Lung (tissue), 17 donors: ENCODE measurements at places on chromosomes 1 and 21. TPM values are rescaled to one million over a fixed set of nuclear protein-coding genes. Genes with fewer than 3 reads are reported as not detected.

ILDR2 gene
- 3.8 TPM for total RNA-seq

IGSF3 gene
- 48.5 TPM for total RNA-seq

DNA sequence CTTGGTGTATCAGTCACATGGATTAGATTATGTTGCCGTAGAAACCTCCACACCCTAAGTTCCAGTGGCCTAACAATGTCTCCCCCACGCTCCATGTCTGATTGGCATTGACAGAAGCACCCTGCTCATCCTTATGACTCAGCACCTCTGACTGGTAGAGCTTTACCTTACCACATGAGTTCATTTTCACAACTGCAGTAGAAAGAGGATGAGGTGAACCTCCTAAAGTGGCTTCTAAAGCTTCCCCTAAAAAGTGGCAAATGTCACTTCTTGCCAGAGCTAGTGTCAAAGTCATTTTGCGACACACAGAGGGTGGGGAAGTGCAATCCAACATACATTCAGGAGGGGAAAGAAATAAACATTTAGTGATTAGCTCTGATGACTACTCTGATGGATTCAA, 30.6 kb upstream of the LYPD8 start:
- no peak for DNase-seq

DNA sequence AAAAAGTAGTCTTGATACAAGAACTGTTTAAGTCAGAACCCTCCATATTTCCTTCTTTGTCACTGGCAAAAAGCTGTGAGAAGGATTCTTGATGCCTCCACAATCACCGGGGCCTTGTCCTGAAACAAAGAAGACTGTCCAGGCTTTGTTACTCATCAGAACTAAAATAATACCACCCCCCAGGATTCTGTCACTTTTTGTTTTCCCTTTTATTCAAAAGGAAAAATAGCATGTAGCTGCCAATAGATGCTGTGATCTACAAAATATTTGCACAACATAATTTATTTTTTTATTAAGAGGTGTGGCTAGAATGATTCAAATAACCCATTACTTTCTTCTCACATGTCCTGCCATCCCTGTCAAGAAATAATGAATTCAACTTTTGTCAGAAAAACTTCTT, 173.7 kb downstream of the LYPLAL1 start:
- no peak for DNase-seq

- no peak for DNase-seq
These were observed 13.1 kb downstream of the ZNF326 start for GRCh38 chr1:90007979-90008404.

GRCh38 chr1:61130338-61131000, 48.1 kb downstream of the NFIA start:
- DNase-seq = no peak

GRCh38 chr1:30198795-30199403, 524.5 kb downstream of the MATN1 start:
- DNase-seq = no peak

DNA sequence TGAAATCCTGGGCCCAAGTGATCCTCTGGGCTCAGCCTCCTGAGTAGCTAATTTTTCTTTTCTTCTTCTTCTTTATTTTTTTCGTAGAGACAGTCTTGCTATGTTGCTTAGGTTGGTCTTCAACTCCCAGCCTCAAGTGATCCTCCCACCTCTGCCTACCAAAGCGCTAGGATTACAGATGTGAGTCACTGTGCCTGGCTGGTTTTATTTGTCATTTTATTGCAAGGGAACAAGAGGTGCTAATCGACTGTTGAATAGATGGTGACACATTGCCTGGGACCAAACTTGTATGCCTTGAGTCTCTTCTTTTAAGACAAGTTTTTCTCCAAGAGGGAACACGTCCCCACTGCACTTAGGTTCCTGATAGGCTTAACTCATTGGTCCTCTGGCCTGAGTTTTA, 20.0 kb upstream of the KLHDC8A start:
- no peak for DNase-seq

DNA sequence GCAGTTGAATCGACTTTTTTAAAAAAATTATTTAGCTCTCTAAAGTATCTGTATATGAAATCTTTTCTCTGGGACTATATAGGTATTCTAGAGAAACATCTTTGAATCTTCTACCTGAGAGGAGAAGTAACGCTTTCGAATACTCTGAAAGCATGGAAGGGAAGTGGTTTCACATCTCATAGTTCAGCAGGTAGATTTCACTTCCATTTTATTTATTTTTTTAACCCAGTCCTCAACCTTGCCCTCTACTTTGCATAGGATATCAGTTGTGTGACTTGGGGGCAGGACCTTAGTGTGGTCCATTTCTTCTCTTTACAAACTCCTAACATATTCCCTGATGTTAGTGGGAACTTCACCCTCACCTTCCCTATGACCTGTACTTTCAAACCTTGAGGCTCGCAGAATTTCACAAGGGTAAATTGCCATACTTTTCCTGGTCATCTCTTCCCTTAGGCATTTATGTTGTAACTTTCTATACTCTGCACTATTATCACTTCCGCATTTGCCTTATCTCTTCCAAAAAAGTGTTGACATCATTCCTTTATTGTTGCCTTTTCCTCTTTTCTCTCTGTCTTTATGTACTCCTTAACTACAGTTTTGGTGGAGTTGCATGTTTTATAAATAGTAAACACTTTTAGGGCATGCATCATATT, 1208.5 kb upstream of the ADGRL4 start:
- DNase-seq = no peak

DNA sequence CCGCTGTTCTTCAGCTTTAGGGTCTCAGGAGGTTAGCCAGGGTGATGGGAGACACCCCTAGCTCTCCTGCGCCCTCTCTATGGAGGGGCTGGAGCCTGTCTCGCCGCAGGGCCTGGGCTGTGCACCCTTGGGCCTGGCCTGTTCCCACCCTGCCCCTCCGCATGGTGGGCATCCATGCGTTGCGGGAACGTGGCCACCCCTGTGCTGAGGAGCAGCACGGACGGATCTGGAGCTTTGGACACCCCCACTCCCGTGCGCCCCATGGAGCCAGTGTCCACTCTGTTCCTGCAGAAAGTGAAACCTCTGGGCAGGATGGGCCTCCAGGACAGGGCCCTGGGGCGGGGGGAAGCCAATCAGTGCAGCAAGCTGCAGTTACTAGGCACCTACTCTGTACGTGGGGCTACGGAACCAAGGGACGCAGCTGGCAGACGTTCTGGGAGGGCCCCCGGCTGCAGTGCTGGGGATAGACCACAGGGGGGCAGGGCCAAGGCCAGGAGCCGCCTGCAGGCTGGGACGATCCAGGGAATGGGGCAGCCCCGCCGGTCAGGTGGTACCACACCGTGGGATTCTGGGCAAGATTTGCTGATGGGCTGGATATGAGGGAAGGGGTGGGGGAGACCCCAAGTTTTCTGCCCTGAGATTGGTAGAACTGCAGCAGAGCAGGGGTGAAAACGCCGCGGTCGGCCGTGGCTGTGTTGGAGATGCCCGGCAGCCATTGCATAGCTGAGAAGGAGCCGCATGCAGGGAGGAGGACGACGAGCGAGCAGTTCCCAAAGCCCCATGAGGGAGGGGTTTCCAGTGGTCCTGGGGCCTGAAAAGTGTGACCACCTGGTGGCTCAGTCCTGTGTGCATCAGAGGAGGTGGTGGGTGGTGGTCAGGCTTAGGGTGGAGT, 43.3 kb downstream of the TP73 start:
- DNase-seq = no peak

DNA sequence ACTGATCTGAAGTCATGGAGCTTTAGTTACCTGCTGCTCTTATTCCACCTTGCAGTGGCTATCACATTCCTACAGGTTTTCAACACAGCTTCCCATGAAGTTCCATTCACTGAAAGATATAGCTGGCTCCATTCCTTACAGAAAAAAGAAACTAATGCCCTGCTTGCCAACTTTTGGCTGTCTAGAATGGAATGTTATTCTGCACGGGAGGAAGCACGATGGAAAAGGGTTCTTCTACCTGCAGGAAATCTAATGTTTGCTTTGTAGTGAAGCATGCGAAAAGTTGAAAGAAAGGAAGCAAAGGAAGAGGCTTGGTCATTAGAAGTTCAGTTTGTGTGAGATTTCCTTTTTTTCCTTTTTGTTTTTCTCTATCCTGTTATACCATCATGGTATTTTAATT, 32.6 kb downstream of the GIPC2 start:
- peak; percentile 19 for DNase-seq

DNA sequence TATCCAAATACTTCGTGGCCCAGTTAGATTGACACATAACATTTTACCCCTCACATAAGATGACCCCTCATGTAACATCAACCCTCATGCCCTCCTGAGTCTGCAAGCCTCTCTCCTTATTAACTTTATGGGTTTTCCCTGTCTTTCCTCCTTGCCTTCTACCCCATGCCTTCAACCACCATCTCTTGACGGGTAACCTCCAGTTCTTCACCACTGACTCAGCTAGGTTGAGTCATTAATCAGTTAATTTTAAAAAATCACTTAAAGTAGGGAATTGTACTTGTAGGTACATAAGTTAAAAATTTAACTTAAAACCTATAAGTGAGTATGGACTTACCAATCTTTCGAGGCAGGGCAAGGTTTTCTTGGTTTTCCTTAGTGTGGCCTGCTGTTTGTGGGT, 330.7 kb downstream of the CAMTA1 start:
- DNase-seq = no peak

- no peak for DNase-seq
These were observed 4.1 kb downstream of the PNRC2 start for GRCh38 chr1:23963617-23964234.

DNA sequence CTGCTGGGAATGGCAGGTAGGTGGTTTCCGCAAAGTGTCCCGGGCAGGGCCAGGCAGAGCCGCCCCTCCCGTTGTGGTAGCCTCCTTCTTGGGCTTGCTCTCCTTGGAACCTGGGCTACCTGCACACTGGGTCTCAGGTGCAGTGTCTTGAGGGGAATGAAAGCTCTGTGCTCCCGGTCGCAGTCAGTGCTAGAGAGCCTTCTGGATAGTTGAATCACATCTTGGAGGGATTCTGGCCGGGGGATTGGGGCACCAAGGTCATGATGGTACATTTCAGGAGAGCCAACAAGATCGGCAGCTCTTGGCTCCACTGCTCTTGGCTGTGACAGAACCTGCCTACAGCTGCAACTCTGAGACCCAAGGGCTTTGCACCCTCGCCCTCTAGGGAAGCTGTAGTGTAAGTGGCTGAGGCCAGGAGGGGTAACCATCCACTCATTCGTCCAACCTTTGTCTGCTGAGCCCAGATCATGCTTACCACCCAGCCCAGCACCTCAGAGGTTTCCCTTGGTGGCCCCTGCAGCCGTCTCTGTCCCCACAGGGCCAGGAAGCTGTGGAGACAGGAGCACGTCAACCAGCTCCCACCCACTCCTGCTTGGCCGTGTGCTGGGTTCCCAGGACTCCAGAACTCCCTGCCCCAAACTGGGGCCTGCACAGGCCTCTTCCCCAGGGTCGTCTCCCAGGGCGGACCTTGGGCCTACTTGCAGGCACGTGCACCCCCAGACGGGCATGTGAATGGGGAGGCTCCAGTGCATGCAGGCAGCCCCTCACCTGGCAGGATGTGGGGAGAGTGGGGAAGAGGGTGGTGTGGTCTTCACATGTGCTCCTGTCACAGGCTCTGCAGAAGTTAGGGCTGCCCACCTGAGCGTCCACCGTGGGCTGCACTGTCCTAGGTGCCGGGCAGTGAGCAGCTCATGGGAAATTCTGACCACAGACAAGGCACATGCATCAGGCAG, 40.0 kb downstream of the NTPCR start:
- DNase-seq = no peak

GRCh38 chr1:181249186-181249585, 160.7 kb downstream of the IER5 start:
- DNase-seq = no peak

DNA sequence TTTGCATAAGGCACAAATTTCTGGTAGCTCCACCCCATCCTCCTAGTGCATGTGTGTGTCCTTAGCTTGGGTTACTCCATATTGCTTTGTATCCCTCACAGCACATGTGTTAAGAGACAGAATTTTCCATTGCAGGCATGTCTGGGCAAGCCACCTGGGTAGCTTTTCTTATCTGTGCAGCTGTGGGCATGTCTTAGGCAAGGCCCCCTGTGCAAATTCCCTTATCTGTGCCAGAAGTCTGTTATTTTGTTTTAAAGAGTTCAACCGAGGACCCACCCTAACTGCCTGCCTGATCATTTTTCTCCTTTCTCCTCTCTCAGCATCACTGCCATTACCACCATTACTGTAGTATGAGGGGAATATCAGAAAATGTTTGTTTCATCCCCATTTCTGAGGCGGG, 131.9 kb downstream of the CYYR1 start:
- no peak for DNase-seq

DNA sequence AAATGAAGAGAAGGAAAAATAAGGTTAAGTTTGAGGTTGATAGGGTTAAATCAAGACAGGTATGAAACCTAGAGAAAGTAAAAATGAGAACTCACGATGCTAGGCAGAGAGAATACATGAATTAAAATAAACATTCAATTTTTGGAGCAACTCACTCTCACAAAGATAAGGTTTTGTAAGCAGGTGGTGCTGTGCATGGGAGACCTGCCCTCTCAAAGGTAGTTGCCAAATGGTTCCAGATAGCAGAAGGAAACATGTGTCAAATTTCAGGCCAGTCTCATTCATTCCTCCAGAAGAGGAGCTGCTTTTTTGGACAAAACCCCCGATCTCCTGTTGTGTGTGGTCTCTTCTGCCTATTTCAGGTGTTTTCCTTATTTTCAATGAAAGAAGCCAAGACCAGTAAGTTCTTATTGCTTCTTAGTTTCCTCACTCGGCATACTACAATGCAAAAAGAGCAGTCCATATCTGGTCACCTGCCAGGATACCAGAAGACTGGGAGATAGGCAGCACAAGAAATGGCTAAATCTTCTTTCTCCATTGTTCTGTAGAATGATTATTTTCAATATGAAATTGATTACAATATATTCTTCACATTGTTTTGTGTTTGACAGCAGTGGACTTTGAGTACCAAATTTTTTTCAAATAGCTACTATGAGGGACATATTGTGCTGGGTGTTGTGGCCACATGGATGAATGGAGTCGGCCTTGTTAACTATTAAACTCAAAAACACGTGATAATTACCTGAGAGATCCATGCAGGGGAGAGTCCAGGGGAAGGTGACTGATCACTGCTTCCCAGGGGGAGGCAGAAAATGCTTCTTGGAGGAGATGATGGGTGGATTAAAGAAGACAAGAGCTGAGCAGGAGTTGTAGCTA, 3.6 kb downstream of the CR1L start:
- DNase-seq = no peak

- peak; percentile 52 for DNase-seq
These were observed 3.7 kb downstream of the KNCN start for GRCh38 chr1:46547481-46548383.
